ENCODE measurements at places on chromosomes 11 and 22. TPM values are rescaled to one million over a fixed set of nuclear protein-coding genes. Genes with fewer than 3 reads are reported as not detected.

GRCh38 chr11:46952553-46952952 lies 16.0 kb downstream of the CSTPP1 start:
- no peak for DNase-seq

MYEOV gene
- total RNA-seq = not detected

KRTAP5-2 gene
- not detected for total RNA-seq

- no peak for DNase-seq
Observed at GRCh38 chr11:79525257-79525656, 84.4 kb upstream of the TENM4 start.

PVALB gene
- total RNA-seq = not detected

DNA sequence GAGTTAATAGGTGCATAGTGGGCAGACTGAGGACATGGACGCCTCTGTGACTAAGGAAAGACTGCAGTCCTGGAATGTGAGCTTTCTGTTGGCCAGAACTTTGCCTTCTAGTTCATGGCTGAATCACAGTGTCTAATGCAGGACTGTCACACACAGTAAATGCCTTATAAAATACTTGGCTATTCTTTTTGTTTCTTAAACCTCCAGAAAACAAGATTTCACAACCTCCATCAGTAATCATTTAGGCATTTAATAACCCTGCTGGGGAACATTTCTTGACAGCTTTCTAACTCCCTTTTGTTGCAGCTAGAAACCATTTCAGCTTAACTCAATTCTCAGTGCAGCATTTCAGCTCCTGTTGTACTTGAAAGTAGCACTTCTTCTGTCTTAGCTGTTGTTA lies 335.8 kb upstream of the DDI1 start:
- no peak for DNase-seq

- DNase-seq = no peak
Observed at GRCh38 chr11:47511917-47512316, 41.0 kb downstream of the CELF1 start.

GRCh38 chr22:43277987-43278601 lies 65.1 kb downstream of the SCUBE1 start:
- DNase-seq = no peak

DNA sequence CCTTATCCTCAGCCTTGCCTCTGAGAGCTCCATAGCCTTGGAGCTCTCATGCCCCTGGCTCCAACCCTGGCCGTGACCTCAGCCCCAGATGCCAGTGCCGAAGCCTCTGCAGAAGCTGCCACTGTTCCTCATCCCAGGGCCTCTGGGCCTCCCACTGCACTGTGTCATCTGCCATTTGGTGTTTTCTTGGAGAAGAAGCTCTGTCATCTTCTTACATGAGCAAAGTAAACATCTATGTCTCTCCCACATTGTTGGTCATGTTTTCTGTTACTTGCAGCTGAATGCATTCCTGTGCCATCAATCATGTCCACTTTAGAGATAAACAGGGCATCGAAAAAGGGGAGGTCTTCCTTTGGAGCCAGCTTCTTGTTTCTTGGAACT lies 45.0 kb upstream of the FTH1 start:
- no peak for DNase-seq

- DNase-seq = no peak
Observed at GRCh38 chr11:69356703-69357457, 62.9 kb downstream of the MYEOV start.

DNA sequence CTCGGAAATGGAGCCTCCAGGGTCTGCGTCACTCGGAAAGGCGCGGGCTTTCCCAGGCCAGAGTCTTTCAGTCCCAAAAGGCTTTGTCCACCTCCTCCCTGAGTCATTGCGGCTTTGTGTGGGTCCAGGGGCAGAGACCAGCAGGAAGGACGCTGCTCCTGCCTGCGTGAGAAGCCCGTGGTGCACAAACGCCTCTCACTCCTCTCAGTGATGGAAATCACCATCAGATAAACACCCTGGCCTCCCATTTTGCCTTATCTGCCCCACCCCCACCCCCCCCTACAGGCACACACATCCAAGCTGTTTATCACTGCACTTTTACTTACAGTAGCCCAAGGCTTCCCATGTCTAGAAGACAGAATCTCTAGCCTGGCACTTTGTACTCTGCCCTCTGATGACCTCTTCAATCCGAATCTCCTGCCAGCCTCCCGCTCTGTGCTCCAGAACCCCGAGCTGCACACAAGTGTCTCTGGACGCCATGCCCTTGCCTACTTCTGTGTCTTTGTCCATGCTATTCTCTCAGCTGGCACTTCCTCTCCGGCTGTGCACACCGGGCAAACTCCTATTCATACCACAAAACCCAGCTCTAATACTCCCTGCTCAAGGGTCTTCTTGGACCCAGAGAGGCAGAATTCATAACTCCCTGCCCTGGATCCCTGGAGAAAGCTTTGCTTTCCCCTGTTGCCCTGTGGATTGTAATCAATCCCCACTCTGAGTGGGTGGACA lies 954.6 kb downstream of the TBC1D22A start:
- DNase-seq = no peak

RAG1 gene
- 0.08 TPM for total RNA-seq

- DNase-seq = no peak
Observed at GRCh38 chr11:80856066-80856465, 1415.2 kb upstream of the TENM4 start.

- DNase-seq = no peak
Observed at GRCh38 chr11:58647141-58647699, 24.8 kb downstream of the CNTF start.

- DNase-seq = no peak
Observed at GRCh38 chr22:19710020-19710768, 4.1 kb upstream of the SEPTIN5 start.

DDIAS gene
- 19.5 TPM for total RNA-seq

GRCh38 chr11:72581067-72581466 lies 93.2 kb downstream of the PDE2A start:
- DNase-seq = no peak

SPON1 gene
- 0.87 TPM for total RNA-seq

DNA sequence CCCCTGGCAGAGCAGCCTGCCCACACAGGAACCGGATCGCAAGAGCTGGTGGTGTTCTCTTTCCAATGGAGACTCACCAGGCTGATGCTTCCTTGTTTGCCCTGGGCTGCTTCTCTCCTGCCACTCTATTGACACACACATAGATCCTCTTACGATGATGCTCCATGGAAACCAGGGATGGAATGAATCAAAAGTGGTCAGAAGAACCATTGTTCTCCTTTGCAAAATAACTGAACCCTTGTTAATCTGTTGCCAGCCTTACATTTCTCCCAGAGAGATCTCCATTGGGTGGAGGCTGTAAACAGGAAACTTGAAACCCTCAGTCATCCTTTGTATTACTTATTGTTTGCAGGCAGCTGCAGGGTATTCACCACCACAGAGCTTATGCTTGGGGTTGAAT lies 24.6 kb upstream of the LDLRAD3 start:
- DNase-seq = no peak

- no peak for DNase-seq
Observed at GRCh38 chr22:43955883-43956782, 891 bp downstream of the SAMM50 start.

DNA sequence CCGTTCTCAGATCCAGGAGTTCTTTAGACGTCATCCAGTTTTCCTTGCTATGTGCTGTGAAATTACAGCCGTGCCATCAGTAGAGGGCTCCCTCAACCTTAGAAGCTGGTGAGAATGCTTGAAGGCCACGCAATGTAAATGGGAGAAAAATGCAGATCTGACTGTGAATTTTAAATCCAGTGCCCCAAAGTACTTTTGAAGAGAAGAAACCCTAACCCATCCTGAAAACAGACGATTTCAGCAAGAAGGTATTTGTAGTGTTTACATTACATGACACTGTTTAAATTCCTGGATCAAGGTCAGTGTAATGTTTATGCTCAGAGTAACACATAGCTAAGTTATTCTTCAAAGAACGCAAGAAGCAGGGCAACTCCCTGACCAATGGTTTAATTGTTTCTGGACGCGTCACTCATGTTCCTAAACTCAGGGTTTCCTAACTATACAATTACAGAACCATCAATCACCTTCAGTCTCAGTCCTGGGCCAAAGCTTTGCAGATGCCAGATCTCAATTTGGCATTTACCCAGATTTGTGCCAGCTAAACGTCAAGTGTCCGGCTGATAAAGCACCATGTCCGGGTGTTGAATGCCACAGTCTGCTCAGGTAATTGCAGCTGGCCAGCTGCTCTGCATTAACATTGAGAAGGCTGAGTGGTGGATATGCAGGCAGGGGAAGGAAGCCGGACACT lies 38.2 kb downstream of the ADAMTS8 start:
- no peak for DNase-seq

DNA sequence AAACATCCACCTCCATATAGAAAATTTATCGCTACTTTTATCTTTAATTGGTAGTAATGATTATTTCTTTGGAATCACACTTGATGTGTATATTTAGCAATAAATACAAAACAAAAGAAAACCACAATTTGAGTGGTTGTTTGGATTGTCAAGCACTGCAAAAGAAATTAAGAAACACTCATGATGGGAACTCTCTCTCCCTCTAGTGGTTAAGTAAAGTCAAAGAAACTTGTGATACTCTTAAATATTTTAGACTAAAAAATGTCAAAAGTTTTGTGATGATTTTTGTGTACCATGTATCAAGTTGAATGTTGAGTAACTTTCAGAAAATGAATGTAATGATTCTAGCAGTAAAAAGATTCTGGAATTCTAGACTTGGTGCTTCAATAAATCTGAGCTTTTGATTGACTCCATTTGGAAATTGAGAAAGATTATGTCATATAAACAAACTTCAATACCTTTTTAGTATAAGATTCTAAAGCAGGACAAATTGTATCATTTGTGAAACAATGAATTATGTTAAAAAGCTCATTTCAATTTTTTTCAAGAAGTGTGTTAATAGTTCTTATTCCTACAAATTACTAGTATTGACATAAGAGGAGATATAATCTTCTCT lies 20.8 kb downstream of the MUC15 start:
- DNase-seq = no peak

SAA4 gene
- total RNA-seq = not detected

GRCh38 chr11:36362902-36363301 lies 66.8 kb downstream of the PRR5L start:
- DNase-seq = no peak

GRCh38 chr11:121773076-121773475 lies 320.3 kb upstream of the SORL1-AS1 start:
- DNase-seq = no peak

- no peak for DNase-seq
Observed at GRCh38 chr22:18035751-18036150, 11.4 kb upstream of the MICAL3 start.

CHRM1 gene
- total RNA-seq = not detected

PPP1R14B gene
- 438 TPM for total RNA-seq

ZFTA gene
- 6.3 TPM for total RNA-seq

- no peak for DNase-seq
Observed at GRCh38 chr11:73477518-73477917, 101.3 kb downstream of the RELT start.

Data from activated T-cell treated with anti-CD3 and anti-CD28 coated beads, Interleukin-2, amount 50 U/mL, for 4 hours (primary cell).